NCI-H1417 treated with DMSO at 0.1 percent for 48 hours (cell line): ENCODE measurements at places on chromosomes 1 and 21.

- DNase-seq: no peak
Measured at GRCh38 chr1:20028125-20028524, 41.9 kb upstream of the PLA2G5 start.

DNA sequence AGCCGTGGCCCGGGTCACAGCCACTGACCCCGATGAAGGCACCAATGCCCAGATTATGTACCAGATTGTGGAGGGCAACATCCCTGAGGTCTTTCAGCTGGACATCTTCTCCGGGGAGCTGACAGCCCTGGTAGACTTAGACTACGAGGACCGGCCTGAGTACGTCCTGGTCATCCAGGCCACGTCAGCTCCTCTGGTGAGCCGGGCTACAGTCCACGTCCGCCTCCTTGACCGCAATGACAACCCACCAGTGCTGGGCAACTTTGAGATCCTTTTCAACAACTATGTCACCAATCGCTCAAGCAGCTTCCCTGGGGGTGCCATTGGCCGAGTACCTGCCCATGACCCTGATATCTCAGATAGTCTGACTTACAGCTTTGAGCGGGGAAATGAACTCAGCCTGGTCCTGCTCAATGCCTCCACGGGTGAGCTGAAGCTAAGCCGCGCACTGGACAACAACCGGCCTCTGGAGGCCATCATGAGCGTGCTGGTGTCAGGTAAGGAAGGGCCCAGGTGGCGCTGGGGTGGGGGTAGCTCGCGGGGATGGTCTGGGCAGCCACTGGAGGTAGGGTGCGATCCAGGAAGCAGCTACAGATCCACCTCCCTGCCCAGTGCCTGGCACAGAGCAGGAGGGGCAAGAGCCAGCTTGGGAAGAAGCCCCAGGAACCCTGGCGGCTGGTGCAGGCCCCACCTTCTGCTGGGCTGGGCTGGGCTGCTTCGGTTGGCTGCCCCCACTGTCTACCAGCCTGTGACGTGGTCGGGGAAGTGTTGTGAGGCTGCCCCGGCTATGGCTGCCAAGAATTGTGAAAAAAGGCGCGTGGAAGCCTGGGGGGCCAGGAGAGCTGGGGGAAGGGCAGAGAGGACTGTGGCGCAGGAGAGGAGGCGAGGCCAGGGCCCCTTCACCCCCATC is 3.8 kb downstream of the CELSR2 start:
- no peak for DNase-seq

DNA sequence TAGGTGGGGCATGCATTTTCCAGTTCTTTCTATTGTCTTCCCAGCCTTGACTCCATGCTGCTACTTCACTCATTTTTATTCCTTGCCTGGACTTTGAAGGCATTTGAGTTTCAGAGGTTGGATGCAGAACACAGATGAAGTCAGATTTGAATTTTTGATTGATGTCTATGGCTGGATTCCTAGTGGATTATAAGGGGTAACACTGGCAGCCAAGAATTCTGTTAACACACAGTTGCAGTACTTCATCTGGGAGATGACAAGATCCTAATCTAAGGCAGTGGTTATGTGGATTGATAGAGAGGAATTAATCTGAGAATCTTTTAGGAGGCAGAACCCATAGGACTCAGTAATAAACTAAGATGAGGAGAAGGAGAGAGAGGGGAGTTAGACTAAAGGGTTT is 439.0 kb upstream of the USP24 start:
- no peak for DNase-seq

DNA sequence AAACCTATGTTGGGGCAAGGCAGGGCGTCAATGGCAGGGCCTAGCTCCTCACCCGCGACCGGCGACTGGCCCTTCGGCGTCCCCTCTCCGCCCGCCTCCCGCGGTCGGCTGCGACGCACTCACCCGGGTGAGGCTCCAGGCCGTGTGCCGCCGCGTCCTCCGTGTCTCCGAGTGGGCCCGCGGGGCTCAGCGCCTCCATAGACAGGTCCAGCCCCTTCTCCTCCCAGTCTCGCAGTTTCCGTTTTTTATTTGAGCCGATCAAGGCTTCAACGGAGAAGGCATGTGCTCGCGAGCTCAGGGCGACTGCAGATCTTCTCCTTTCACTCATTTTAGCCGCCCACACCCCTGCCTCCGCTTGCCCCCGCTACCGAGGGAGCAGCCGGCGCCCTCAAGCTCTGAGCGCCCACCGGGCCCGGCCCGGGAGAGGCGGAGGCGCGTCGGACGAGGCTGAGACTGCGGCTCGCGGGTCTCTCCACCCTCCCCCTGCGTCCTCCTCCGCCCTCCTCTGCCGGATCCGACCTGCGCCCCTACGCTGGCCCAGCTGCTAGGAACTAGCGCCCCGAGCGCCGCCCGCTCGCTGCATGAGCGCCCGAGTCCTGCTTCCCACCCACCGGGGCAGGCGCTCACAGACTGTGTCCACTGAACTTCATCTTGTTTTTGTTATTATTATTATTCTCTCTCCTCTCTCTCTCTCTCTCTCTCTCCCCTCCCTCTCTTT is 516 bp downstream of the TBX15 start:
- no peak for DNase-seq

DNA sequence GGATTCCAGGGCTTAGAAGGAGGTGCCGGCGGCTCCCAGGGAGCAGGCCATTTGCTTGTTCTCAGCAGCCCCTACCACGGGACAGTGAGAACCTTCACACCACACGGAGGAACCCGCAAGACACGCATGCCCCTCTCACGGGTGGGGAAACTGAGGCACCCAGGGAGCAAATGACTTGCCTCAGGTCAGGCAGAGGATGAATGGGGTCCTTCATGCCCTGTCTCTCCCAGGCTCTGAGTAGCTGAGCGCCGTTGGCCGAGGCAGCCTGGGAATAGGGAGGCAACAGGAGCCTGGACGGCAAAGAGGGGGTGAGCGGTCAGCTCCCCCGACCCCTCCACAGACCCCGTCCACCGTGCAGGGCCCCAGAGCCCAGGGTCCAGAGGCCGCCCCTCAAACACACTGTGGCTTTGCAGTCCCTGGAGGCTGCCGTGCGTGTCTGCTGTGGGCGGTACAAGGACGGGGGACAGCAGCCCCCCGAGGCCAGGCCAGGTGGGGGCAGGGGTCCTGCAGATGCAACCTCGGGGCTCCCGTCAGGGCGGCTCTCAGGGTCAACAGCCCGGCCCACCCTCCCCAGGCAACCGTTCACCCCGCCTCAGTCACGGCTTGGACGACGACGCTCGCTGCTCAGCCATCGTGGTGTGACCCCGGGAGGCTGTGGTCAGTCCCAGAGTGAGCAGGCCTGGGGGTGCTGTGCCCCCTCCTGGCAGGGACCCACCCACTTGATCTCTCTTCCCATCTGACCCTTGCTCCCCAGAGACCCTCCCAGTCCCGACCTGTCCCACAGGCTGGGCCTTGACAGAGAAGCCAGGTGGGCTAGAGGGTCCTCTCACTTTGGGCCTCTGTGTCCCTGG is 15.8 kb upstream of the COL6A2 start:
- no peak for DNase-seq

GRCh38 chr1:54516249-54516920 is 31.6 kb upstream of the ACOT11 start:
- no peak for DNase-seq

DNA sequence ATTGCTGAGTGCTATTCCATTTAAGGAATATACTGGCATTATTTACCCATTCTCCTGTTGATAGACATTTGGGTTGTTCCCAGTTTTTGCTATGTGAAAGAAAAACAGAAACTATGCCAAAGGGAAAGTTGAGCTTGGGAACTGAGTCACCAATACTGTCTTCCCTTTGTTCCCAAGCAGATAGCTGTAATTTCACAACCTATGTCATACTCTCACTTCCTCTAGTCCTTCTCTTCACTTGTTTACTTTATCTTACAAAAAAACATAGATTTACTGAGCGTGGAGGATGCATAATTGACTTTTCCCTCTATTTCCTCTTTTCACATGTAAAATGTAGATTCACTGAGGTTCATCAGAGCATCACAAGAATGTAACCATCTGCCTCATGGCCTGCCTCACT is 32.4 kb upstream of the PGBD5 start:
- no peak for DNase-seq

GRCh38 chr1:222814536-222815439 is at the start of gene DISP1:
DISP1 (plus strand) TSS chr1:222815039; CDS start chr1:222942824, 127,785 bp downstream.
- DNase-seq: peak; percentile 38

DNA sequence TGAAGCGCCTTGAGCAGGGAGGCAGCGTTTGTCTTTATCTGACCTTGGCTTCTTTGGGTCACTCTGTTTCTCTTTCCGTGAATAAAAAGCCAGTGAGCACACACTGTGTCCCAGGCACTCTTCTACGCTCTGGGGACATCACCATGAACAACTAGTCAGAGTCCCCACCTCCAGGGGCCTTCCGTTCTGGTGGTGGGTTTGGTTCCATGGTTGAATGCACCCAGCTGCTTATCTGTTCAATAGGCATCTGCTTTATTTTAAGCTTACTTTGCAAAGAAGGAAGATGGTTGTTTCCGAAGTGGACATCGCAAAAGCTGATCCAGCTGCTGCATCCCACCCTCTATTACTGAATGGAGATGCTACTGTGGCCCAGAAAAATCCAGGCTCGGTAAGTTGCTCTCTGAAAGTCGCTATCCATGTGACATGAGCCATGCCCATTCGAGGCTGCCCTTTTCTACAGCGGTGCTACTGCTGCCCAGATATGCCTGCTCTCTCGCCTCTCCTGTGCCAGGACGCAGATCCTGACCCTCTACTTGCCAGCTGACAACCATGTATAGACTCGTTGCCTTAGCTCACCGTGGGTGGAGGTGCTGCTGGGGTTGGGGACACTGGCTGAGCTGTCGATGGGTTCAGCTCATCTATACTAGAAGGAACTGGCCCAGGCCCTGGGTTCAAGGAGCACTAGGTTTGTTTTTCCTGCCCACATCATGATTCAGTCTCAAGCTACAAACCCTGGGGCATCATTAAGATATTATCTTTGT is 5.9 kb downstream of the MX1 start:
- no peak for DNase-seq

GRCh38 chr1:43847290-43847689 is 86.3 kb upstream of the ARTN start:
- DNase-seq: no peak

GRCh38 chr1:31663622-31664452 is 19.2 kb upstream of the PEF1 start:
- no peak for DNase-seq

- DNase-seq: no peak
Measured at GRCh38 chr1:200739702-200740570, 1.2 kb downstream of the CAMSAP2 start.

DNA sequence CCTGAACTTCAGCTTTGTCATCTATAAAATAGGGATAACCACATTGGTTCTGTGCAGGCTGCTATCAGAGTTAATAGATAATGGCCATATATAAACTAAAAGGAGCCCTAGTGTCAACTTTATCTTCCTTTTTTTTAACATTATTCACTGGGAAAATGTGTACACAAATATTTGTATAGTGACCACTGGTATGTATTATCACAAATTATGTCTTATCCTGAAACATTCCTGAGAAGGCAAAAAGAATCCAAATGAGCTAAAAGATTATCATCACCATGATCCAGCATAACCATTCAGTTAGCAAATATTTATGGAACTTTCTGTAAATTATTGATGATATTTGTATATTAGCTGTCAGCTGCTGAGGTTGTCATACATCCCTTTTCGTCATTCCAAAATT is 16.6 kb downstream of the ANGPTL3 start:
- no peak for DNase-seq

DNA sequence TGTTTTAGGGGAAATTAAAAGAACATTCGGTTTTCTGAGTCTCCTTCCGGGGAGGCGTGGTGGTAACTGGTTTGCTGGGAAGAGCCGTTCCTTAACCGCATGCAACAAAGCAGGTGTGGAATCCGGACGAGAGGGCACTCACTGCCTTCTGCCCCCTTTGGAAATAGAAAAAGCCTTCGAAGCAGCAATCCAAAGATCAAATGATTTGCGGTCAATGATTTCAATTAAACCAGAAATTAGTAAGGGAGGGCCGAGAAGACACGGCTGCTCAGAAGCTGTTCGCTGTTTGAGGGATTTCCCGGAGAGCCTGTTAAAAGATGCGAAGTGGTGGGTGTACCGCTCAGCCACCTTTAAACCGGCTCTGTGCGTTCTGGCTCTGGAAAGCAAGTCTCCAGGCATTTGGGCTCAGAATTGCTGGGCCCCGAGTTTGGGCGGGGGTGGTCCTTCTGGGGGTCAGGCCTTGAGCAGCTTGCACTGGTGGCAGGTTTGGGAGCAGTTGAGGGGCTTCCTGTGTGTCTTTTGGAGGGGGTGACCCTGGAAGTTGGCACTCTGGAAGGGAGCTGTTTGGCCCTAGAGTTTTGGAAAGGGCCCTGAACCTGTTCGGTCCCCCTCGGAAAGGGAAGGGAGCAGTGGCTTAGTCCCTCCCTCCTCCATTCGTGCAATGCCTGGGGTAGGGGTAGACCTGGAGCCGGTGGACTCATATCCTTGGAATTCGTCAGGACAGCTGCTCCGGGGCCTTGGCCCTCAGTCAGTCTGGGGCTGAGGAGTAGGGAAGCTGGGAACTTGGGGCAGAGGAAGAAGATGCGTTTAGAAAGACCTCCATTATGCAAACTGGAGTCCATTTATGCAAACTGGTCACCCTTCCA is 3.1 kb downstream of the SIM2 start:
- no peak for DNase-seq

DNA sequence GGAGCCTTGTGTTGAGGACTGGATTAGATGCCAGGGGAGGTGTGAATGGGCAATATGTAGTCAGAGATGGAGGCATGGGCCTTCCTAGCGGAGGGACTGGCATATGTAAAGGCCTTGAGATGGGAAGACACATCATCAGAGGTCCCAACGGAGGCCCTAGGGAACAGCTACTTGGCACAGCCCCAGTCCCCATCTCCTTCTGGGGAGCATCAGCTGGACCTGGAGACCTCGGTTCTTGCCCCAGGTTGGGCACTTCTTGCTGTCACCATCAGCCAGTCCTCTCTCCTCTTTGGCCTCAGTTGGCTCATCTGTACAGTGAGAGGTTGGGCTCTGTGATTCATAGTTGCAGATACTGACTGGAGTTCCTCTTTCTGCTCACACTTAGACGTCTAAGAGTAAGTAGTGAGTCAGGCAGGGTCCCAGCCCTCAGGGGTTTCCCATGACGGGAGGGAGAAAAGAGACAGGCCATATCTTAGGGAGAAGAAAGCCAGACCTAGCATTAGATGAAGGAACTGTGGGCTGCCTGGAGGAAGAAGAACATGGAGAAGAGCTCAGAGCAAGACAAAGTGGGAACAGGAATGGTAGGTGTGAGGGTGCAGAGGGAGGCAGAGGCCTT is 3.4 kb upstream of the MARCKSL1 start:
- DNase-seq: no peak

DNA sequence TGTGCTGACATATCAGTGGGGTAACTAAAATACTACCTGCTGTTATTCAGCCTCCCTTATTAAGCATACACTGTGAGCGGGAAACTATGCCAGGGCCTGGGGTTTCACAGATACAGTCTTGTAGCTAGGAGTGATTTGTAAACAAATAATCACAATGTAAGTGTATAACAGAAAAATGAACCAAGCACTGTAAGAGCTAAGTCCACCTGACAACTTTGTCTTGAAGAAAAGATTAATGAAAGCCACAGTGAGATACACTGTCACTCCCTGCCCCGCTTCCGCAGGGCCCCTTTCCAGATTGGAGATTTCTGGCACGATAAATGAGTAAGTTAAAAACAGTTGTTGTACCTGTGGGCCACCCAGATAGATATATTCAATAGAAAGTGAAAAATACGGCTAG is 4.8 kb downstream of the RCAN3 start:
- no peak for DNase-seq

GRCh38 chr1:112708002-112708448 is 1.1 kb upstream of the RHOC start:
- DNase-seq: no peak

- no peak for DNase-seq
Measured at GRCh38 chr1:222732216-222733159, 4.5 kb upstream of the FAM177B start.
